Foreskin keratinocyte (primary cell): ENCODE measurements at places on chromosomes 6 and 20.
A peak's percentile ranks its signal among the peaks of the same experiment; 100 is the strongest.

GRCh38 chr20:43507150-43508080, at the start of gene L3MBTL1:
TSS of gene L3MBTL1 (plus strand) at chr20:43507697. CDS start at chr20:43513504, 5,807 bp downstream.
- DNase-seq: no peak

DNA sequence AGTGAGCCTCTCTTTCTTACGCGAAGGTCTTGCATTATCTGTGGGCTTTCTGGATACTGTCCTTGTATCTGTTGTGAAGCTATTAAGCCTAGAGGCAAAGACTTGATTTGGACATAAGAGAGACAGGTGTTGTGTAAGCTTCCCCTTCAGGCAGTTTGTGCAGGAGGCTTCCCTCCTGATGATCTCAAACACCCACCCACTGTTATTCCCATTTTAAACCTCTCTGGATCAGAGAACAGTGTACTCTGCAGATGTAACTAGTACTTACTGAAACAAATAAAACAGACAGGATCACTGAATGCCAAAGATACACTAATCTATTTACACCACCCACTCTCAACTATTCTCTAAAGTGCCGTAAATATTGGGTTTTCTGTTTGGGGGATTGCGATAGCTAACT, 113.8 kb upstream of the RAB32 start:
- DNase-seq: no peak

- peak; percentile 83 for DNase-seq
These were observed 15.0 kb upstream of the IFNGR1 start for GRCh38 chr6:137233911-137234863.

DNA sequence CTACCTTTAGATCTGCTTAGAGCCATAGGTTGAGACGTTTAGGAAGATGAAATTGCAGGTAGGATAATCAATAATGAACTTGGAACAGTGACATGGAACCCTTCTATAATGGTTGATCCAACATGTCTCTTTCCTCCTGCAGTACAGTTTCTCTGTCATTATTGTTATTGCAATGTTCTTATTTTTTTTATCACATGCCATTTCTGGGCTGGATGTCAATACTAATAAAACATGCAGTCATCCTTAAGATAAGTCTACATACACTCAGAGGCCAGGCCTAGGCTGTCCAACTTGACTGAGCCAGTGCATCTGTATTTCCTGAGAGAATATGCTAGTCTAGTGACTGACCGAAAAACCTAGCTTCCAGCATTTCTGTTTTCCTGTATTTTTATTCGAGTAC, 75.3 kb upstream of the THEMIS start:
- no peak for DNase-seq

DNA sequence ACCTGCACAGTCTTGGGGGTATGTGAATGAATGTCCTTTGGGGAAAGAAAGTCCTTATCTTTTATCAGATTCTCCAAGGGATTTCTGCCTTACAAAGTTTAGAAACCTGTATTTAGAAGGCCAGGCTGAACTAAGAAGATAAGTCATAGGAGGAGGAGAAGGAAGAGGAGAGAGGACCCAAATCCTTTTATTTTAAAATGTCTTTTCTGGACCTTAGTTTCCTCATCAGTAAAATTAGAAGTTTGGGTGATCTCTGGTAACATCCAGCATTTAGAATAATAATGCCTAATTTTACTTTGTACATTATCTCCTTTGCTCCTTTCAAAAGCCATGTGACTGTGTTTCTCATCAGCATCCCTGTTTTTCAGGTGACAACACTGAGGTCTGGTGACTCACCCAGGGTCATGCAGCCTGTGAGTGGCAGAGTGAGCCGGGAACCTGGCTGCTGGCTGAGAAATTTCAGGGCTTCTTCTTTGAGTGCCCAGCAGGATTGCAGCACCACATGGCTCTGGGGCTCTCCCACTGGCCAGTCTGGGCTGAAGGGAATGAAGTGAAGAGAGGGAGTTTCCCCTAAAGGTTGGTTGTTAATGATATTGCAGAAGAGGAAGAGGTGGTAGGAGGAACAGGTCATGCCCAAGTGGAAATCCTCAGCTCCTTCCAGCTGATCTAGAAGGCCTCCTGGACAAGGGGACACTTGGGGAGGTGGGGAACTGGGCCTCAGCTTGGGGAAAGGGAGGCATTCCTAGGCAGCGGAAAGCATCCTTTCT, 34.0 kb downstream of the VEGFA start:
- DNase-seq: no peak

DNA sequence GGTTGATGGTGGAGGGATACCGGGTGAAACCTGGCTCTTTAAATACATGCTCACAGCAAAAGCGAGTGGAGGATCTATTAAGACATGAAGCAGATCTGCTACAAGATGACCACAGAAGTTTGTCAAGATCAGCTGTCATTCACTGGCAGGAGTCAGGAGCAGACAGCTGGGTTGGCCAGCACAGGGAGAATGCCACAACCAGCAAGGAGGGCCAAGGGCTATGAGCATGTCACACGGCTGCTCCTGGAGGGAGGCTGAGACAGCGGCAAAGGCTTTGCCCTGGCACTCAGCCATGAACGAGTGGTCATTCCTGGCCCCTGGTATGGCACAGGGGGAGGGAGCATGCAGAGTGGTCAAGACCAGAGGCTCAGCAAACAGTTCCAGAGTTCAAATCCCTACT, 77.6 kb downstream of the POPDC3 start:
- DNase-seq: no peak

DNA sequence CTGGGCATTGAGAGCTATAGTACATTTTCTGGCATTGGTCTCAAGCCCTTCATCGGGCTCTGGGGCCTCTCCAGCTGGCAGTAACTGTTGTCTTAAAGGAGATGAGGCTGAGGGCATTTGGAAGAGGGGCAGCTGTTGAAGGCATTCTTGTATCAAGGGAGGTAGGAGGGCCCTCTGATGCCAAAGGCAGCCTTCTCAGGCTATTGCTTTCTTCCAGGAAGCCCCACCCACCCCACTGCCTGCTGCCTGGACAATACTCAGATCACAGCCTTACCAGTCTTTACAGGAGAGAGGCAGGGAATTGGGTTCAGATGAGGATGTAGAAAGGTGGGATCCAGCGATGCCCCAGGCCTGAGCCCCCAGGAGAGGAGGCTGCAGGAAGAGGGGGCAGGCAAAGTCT, 46.0 kb downstream of the CPXM1 start:
- no peak for DNase-seq

DNA sequence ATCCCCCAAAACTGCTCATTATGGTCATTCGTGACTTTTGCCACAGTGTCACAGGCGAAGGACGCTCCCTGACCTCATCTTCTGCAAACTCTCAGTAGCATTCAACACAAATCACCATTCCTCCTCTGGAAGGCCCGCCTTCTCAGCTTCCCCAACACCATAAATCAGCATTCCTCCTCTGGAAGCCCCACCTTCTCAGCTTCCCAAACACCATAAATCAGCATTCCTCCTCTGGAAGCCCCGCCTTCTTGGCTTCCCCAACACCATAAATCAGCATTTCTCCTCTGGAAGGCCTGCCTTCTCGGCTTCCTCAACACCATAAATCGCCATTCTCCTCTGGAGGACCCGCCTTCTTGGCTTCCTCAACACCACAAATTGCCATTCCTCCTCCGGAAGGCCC, 288.0 kb upstream of the AGPAT4 start:
- no peak for DNase-seq

- DNase-seq: no peak
These were observed 55.4 kb downstream of the RIPOR3 start for GRCh38 chr20:50635676-50636600.

DNA sequence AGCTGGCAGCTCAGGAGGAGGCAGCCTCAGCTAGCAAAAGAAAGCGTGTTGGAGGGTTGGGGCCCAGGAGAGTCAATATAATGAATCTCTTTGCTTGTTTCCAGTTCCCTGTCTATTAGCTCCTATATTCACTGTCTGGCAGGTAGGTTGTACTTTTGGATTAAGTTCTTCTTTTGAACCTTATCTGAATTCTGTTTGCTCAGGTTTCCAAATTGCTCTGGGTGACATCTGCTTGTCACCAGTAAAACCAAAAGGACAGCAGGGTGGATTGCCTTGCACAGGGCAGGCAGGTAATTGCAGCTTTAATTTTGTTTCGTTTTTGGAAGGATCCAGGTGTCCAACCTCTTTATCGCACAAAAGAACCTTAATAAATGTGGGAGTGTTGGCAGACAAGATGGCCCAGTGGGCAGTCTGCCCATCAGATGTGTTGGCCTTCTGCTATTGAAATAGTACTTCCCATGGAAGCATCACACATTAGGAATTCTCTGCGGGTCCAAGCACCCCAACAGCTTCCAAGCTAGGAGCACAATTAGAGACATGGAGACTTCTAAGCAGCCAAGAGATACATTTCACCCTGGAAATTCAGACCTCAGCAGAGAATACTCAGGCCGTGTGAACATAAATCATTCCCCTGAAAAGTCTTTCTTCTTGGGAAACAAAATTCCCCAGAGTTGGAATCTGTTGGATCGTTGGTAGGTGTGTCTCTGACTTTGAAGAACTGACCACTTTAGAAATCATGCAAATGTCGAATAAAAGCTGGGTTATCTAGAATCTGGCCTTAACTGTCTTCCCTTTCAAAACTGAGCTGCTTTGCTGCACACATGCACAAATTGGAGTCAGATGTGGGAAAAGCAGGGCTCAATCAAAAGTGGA, 286.9 kb upstream of the BMP2 start:
- DNase-seq: no peak

- DNase-seq: no peak
These were observed 301.2 kb upstream of the SGK1 start for GRCh38 chr6:134619077-134619476.

- DNase-seq: no peak
These were observed 4.4 kb downstream of the SLC13A3 start for GRCh38 chr20:46646659-46647380.

DNA sequence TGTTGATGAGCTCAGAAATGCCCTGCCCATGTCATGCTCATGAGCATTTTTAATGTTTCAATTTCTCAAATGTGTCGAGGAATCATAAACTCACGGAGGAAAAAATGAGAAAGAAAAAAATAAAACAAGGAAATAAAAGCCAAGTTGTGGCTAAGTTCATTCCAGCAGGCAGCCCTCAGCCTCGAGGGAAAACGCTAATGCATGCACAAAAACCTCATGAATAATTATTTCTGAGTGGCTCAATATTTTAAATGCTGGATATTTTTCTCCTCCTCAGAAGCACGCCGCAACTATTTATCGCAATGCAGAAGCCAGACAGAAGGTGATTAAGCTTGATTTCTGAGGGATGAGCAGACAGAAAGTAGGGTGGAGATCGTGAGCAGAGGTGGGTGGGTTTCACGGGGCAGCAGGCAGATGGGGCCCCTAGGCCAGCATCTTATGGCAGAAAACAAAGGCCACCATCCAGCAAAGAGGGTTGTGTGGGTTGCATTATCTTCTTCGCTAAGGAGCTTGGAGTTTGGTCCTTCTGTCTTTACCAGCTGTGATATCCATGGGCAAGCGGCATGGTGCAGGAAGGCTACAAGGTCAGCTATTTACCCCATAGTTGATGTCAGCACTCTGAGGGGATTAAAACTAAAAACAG, 151.5 kb upstream of the LRFN2 start:
- DNase-seq: no peak

DNA sequence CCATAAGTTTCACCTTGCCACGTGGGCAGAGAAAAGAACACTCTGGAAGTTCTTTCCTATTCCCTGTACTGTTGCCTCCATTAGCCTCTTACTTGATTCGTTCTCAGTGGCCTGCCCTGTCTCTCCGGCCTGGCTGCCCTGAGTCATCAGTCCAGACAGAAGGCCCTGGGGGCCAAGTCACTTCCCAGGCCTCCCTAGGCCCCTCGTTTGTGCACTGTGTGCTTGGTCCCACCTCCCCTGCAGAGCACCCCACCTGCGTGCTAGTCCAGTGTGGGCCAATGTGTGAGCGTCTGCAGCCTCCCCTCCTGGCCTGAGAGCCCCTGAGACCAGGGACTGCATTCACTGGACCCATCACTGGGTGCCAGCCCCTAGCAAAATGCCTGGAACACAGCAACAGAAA, 191.2 kb upstream of the RREB1 start:
- DNase-seq: no peak

GRCh38 chr6:31450751-31451150, 47.2 kb upstream of the MICB start:
- DNase-seq: no peak

DNA sequence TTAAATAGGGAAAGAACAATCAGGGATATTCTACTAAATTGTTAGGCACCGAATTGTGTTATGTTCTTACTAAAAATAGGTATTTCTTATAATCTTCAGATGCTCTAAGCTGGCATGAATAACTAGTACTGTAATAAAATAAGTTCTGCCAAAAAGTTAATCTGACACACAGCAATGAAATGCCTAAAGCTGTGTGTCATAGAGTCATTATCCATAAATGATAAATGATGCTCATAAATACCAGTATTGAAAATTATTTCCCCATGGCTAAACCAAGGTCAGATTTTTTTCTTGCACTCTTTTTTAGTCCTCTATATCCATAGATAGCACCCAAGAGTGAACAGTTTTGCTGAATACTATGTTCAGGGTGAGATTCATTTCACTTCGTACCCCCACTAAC, 11.7 kb upstream of the PRIM2 start:
- DNase-seq: no peak

- no peak for DNase-seq
These were observed 647.6 kb upstream of the FLRT3 start for GRCh38 chr20:14984768-14985622.

DNA sequence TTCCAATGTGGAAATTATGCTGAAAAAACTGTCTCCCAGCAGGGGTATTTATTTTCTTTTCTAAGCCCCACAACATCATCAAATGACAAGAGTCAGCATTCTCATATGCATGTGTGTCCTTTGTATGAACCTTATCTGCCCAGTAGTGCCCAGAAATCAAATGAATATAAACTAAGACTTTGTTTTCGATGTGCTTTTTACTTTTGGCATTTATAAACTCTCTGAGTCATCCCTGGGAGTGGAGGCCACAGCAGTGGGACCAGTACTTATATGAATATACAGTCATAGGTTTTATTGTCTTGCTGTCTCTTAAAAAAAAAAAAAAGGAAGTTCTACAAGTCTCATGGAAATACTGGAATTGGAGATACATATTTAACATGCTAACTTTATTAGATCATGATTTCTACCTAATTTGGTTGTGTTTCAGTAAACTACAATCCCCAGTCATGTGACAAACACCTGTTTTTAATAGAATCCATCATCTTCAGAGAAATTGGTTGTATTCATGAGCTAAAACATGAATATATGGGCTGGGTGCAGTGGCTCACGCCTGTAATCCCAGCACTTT, 99.2 kb upstream of the TMEM181 start:
- DNase-seq: no peak

GRCh38 chr20:46703435-46703834, 6.0 kb upstream of the SLC2A10 start:
- DNase-seq: no peak

- DNase-seq: no peak
These were observed 509.2 kb upstream of the SLC35B3 start for GRCh38 chr6:8944548-8944947.

DNA sequence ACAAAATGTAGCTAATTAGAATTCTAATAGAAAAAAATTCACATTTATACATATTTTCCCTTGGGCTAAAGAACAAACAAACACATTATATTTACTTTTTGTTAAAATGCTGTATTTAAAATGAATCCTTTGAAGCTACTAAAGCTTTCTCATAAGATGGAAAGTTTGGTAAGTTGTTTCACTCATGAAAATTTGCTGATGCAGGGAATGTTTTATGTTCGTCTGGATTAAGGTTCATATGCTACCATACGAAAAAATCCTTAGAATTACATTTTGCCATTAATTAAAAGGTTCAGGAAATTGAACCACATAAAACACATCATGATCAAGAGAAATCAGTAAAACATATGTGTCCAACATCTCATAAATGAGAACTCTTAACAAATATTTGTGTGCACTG, 62.2 kb downstream of the SMLR1 start:
- no peak for DNase-seq

- DNase-seq: no peak
These were observed 13.9 kb upstream of the SUMO4 start for GRCh38 chr6:149385998-149386646.

- DNase-seq: no peak
These were observed 365.7 kb downstream of the ZFAND3 start for GRCh38 chr6:38185244-38185643.
